NB4 (cell line): ENCODE measurements at places on chromosomes 2 and 18.

DNA sequence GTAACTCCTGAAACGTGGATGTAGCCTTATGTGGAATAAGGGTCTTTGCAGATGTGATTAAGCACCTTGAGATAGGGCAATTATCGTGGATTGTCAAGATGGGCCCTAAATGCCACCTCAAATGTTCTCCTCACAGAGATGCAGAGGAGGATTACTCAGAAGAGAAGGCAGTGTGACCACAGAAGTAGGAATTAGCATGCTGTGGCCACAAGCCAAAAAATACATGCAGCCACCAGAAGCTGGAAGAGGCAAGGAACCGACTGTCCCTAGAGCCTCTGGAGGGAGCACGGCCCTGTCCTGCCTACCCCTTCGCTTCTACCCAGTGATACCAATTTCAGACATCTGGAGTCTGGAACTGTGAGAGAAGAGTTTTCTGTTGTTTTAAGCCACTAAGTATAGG lies 47.3 kb upstream of the MGAT5 start:
- DNase-seq = no peak

- DNase-seq = no peak
These were observed 206.8 kb upstream of the ERBB4 start for GRCh38 chr2:212745359-212745758.

- no peak for DNase-seq
These were observed 4.7 kb upstream of the DNAJB2 start for GRCh38 chr2:219274361-219274921.

DNA sequence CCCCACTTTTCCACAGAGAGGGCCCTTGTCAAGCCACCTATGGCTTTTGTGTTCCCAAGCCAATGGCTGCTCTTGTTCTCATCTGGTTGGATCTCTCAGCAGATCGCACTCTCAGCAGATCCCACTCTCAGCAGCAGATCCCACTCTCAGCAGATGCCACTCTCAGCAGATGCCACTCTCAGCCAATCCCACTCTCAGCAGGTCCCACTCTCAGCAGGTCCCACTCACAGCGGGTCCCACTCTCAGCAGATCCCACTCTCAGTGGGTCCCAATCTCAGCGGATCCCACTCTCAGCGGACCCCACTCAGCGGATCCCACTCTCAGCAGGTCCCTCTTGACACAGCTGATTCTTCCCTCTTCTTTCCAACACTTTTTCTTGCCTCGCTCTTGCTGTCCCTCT lies 59.3 kb upstream of the MGAT4A start:
- no peak for DNase-seq

DNA sequence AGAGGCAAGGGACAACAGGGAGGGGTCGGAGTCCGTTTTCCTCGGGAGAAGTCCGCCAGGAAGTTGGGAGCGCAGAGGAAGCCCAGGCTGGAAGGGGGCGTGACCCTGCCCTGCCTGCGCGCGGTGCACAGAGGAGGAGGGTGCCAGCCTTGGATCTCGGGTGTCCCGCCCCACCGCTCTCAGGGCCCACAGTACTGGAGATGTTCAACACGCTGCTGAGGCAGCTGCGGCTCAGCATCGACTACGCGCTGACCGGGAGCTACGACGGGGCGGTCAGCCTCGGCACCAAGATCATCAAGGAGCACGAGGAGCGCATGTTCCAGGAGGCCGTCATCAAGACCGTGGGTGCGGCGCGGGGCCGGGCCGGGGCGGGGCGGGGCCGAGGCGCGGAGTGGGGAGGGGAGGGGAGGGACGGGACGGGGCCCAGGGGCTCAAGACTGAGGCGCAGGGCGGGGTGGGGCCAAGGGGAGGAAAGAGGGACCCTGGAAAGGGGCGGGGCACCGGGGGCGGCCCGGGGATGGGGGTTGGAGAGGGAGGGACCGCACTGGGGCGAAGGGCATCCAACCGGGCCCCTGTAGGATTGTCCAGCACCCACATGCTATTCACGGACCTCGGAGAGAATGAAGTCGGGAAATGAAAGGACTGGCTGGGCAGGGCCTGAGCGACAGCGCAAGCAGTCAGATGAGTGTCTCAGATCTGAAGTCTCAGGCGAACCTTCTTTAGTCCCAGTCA lies 36.6 kb downstream of the POMC start:
- DNase-seq = no peak
